ENCODE measurements at places on chromosomes 3 and 15.

DNA sequence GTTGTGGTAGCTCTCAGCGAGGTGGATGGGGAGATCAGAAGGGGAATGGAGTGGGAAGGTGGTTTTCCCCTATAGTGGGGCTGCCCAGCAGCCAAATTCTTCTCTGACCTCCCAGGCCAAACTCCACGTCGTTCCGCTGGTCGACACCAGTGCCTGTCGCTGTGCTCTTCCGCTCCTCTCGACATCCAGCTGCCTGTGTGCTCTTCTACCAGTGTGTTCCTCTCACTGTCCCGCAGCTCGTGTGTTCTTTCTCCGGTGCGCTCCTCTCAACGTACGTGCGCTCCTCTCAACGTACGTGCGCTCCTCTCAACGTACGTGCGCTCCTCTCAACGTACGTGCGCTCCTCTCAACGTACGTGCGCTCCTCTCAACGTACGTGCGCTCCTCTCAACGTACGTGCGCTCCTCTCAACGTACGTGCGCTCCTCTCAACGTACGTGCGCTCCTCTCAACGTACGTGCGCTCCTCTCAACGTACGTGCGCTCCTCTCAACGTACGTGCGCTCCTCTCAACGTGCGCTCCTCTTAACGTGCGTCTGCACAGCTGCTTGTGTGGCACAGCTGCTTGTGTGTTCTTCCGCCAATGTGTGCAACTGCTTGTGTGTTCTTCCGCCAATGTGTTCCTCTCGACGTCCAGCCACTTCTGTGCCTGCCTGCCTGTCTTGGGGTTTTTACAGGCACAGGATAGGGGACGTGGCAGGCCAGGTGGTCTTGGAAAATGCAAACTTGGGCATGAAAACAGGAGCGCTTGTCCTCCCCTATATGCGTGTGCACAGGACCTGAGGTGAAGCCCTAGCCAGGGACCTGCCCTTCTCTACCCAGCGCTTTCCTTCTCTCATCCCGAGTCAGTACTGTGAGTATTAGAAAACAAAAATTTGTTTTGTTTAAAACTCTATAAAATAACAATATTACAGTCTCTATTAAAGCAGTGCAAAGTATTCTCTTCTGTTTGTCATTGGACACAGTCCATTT is 991.1 kb downstream of the GBE1 start:
- no peak for DNase-seq

DNA sequence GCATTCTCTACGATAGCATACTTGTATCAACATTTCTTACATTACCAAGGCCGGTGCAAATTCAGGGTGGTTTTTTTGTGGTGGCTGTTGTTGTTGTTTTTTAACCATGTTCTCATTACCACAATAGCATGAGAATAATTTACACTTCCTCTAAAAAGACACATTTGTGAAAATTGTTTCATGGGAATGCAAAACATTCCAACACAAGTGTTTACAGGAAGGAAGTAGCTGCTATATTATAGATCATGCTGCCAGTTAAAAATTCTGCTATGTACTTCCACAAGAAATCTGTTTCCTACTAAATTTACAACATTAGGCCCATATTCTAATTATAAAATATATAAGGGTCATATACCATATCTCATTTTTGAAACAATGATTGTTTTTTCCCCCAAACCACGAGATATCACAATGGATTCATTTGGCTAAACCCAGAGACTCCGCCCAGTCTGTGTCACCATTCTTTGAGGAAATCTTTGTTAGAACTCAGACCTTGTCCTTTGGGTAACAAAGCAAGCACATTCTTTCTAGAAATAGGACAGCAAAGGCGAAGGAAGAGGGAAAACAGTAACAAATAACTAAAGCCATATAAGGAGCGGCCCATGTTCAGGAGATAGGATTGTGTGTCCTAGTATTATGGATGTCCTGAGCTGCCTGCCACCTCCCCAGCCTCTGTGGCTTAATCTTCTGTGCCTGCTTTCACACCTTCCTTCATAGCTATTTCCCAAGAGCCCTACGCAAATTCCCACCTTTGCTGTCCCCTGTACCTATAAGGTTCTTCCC is 60.1 kb downstream of the UACA start:
- no peak for DNase-seq

GRCh38 chr15:87910301-87910700 is 346.2 kb downstream of the NTRK3 start:
- no peak for DNase-seq

DNA sequence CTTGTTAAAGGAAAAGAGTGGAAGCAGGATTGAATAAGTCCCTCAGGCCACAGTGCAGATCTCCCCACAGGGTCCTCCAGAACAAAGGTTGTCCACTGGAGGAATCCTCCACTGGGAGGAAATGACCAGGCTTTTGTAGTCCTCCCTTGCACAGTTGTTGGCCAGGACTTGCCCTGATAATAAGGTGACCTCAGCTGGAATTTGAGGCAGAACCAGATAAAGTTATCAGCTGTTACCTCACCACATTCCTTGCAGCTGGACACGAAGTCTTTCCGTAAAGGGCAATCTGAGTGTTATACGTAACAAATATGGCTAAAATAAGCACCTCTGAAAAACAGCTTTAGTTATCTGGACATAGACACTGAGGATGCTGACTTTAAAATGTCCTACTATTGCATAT is 83.5 kb upstream of the NAALADL2 start:
- DNase-seq: no peak

GRCh38 chr15:58058729-58059128 is 6.8 kb downstream of the ALDH1A2 start:
- DNase-seq: no peak

DNA sequence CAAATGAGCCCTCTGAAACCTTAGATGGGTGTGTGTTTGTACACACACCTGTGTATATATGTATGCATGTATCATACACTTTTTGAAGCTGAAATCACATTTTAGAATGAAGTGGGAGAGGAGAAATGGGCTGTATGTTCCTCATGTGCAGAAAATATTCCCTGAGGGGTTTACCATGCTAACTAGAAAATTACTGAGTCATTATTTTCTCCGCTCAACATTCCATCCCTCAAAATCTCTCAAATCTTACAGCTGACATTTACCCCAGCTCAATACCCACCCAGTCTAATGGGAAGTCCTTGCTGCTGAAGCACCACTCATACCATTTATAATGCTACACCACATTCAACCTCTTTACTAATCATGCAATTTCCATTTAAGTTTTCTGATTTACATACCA is 138.6 kb downstream of the P2RY1 start:
- DNase-seq: no peak

DNA sequence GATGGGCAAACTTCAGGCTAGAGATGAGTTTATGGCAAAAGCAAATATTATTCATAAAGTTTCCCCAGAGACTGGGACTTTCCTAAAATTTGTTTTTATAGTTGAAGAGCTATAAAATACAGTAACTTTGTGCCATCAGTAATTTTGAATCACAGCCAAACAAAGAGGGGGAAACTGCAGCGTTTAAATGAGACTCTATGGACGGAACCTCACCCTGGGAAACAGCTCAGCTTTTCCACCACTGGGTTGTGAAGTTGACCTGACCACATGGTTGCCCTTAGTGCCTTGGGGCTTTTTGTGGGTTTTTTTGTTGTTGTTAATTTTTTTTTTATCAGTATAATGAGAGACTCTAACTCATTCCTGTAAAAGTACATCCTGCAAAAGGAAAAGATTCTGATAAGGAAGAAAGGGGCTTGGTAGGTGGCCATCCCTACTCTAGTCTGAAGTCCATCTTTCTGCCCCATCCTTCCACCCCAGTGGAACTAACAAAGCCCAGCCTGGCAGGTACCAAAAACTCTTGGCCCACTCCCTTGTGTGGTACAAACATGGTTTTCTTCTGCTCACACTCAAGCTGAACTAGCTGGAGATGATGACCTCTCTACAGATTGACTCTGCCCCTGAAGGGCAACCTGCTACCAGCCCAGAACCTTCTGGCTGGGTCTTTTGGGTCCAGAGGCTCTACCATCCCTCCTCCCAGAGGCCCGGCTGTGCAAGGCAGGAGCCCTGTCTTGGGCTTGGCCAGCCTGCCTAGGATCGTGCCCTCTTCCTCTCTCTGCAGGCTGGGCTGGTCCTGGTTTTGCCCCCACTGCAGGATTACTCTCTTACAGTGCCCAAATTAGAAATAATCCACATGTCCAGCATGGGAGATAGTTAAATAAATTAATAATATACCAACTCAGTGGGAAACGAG is 41.2 kb downstream of the RLBP1 start:
- DNase-seq: peak; percentile 65

DNA sequence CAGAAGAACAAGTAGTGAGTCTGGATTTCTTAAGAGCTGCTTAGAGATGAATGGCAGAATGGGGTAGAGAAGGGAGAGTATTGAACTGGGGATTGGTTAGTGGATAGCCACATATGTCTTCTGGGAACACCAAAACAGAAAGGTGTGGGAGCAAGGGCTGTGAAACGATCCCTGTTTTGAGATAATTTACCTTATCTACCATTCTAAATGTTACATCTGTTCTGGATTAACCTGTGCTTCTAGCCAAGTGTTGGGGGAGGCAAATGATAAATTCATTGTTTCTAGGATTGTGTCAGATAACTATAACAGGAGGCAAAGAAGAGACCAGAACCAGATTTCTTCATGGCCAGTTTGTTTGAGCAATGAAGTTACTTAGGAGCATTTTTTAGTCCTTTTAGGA is 8.4 kb downstream of the NR1D2 start:
- no peak for DNase-seq

- no peak for DNase-seq
Measured at GRCh38 chr3:142863010-142863817, 25.7 kb downstream of the PCOLCE2 start.

DNA sequence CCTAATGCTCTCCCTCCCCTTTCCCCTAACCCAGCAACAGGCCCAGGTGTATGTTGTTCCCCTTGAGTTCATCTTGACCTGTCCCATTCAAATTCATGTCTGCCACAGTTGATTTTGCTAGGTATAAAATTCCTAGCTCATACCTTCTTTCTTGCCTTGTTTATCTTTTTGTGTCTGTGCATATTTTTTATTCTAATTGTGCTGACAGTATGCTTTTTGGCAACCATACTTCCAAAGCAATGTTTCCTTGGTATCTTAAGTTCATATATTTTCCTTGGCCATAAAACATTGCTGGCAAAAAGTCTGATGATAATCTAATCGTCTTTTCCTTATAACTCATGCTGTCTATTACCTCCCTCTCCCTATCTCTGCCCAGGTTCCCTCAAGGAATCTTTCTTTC is 15.5 kb downstream of the LNP1 start:
- no peak for DNase-seq

DNA sequence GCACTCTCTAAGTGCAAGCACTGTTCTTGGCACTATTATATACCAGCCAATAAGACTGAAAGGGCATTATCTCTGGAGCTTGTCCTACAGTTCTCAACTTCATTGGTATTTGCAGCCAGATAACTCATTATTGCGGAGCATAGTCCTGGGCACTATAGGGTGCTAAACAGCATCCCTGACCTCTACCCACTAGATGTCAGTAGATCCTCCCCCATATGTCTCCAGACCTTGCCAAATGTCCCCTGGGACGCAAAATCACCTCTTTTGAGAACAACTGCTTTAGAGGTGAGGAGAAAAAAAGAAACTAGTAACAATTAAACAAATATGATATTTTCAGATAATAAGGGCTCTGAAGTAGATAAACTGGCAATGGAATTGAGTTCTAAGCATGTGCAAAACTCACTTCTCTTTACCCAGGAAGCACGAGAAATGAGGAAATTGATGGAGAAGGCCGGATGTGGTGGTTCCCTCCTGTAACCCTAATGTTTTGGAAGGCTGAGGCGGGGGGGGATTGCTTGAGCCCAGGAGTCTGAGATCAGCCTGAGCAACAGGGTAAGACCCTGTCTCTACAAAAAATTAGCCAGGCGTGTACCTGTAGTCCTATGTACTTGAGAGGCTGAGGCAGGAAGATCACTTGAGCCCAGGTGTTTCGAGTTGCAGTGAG is 61.4 kb downstream of the FRMD4B start:
- DNase-seq: no peak

DNA sequence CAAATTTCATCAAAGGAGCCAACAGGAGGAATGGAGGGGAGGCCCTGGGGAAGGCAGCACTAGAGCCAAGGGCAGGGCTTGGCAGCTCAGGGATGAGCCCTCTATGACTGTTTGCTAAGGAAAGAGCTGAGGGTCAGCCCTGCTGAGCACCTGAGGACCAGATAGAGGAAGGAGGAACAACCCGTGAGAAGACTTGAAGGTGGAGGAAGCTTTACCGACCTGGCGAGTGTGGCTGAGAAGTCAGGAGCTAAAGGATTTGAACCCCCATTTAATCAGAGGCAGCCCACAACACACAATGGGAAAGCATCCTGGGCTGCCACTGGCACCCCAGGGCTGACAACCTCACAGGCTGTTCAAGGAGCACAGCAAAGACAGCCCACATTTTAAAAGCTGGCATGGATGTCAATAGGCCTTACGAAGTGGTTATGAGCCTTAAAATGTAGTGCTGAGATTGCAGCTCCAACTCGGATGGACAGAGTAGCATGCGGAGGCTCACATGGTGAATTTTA is 20.7 kb upstream of the LRRC2 start:
- DNase-seq: no peak

GRCh38 chr15:25329696-25330095 is 109.1 kb downstream of the UBE3A start:
- DNase-seq: no peak
